ENCODE measurements at places on chromosomes 3 and 15. TPM values are rescaled to one million over a fixed set of nuclear protein-coding genes. Genes with fewer than 3 reads are reported as not detected.

DNA sequence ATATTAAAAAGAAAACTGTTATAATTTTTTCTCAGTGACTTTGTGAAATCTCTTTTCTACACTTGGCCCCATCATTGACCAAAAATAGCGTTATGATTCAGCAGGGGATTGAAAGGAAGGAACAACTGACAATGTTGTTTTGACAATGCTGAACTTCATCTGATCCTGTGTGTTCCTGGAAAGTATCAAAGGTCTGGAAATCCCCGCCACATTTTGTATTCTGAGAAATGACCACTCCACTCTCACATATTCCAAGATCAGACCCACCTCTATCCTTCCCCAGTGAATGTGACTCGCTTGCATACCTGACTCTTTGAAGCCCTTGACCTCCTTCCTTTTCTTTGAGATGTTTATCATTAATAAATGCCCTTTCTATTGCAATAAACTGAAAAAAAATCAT is 9.7 kb upstream of the RIOX2 start:
- no peak for DNase-seq

Gene GOLGA8R
- 5.2 TPM for total RNA-seq

Gene CLDN18
- not detected for total RNA-seq

DNA sequence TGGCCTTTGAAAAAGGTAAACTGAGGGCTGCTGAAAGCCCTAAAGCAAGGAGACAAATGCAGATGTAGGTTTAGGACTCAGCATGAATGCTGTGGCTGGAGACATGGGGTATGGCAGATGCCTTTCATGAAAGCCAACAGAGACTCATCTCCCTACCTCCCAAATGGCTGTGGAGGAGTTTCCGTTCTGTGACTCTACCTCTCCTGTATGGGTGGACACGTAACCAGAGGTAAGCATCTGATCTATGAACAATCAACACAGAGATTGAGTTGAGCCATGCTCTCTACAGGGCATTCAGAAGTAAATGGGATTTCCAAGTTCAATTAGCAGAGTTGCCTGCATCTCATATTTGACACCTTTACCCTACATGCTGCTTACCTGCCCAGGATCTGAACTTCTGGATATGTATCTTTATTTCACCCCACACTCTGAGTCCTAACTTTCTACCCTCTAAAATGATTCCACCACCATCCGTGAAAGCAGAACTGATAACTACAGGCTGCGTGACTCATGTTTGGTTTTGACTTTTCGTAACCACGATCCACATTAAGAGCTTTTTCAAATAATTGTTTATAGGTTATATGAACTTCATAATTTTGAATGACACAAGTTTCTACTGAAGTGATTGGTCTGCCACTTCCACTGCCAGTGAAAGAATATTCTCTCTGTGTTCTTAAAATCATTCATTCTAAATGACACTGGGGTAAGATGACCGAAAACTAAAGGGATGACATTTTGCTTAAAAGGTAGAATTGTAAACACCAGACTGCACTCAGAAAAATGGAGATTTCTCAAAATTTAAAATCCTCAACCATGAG is 1058.7 kb downstream of the FHIT start:
- DNase-seq, result no peak

Gene REC114
- 0.84 TPM for total RNA-seq

DNA sequence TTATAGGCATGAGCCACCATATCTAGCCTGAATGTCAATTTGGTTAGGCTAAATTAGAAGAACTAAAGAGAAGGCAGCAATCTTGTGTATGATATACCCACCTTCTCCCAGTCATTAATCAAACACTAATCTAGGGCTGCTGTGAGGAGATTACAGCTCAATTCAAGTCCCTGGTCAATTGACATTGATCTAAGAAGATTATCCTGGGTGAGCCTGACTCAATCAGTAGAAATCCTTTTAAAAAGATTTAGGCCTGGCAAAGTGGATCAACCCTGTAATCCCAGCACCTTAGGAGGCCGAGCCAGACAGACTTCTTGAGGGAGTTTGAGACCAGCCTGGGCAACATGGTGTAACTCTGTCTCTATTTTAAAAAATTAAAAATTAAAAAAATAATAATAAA is 2.5 kb upstream of the DNAH12 start:
- no peak for DNase-seq

- DNase-seq, result peak; percentile 43
These were observed 5.1 kb downstream of the ACAA1 start for GRCh38 chr3:38131621-38132369.

GRCh38 chr3:65170390-65171042 is 482.7 kb upstream of the ADAMTS9 start:
- peak; percentile 86 for DNase-seq

- no peak for DNase-seq
These were observed 192.5 kb downstream of the RSL24D1 start for GRCh38 chr15:55003965-55004873.

- no peak for DNase-seq
These were observed 37.6 kb upstream of the TRIM71 start for GRCh38 chr3:32780071-32780734.

- DNase-seq, result no peak
These were observed 208.4 kb downstream of the TNIK start for GRCh38 chr3:171251835-171252234.

Gene DUOX1
- total RNA-seq, result 0.50 TPM

- DNase-seq, result no peak
These were observed 44.5 kb upstream of the CCDC80 start for GRCh38 chr3:112685420-112685819.

GRCh38 chr3:8540456-8540855 is 38.8 kb downstream of the LMCD1 start:
- DNase-seq, result no peak

Gene ZPLD1
- not detected for total RNA-seq

Gene PIGZ
- total RNA-seq, result 2.8 TPM

GRCh38 chr15:97867870-97868269 is 92.6 kb upstream of the ARRDC4 start:
- peak; percentile 50 for DNase-seq

Gene GPR156
- 0.10 TPM for total RNA-seq

GRCh38 chr3:48716982-48717746 is at the start of gene IP6K2:
Gene IP6K2 (minus strand): TSS chr3:48717221. CDS start chr3:48695291, 21,930 bp downstream.
- peak; percentile 99 for DNase-seq

- no peak for DNase-seq
These were observed 168.8 kb downstream of the DCLK3 start for GRCh38 chr3:36595511-36595910.

Gene RPSA
- 372 TPM for total RNA-seq

DNA sequence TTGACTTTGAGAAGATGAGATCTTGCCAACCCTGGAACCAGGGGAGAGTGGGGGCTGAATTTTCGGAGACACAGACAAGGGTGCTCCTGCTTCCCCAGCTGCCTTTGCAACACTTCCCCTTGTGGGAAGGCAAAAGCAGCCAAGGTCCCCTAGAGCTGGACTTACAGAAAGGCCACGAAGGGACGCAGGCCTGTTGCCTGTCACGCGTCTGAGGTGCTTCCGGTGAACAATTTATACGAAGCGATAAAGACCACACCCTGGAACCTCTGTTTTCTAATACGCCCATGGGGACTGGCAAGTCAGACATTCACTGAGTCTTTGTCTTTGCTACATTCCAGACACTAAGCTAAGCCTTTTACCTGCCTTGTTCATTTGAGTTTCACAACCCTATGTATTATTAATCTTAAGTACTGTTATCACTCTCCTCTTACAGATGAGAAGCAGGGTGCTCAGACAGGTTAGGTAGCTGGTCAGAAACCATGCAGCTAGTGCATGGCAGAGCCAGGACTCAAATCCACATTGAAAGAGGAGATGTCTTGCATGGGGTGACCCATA is 13.2 kb downstream of the MEGF11 start:
- DNase-seq, result no peak

Gene SMCO1
- total RNA-seq, result 110 TPM

- DNase-seq, result no peak
These were observed 69.9 kb downstream of the OXNAD1 start for GRCh38 chr3:16334909-16335308.

Gene TGM5
- total RNA-seq, result not detected

DNA sequence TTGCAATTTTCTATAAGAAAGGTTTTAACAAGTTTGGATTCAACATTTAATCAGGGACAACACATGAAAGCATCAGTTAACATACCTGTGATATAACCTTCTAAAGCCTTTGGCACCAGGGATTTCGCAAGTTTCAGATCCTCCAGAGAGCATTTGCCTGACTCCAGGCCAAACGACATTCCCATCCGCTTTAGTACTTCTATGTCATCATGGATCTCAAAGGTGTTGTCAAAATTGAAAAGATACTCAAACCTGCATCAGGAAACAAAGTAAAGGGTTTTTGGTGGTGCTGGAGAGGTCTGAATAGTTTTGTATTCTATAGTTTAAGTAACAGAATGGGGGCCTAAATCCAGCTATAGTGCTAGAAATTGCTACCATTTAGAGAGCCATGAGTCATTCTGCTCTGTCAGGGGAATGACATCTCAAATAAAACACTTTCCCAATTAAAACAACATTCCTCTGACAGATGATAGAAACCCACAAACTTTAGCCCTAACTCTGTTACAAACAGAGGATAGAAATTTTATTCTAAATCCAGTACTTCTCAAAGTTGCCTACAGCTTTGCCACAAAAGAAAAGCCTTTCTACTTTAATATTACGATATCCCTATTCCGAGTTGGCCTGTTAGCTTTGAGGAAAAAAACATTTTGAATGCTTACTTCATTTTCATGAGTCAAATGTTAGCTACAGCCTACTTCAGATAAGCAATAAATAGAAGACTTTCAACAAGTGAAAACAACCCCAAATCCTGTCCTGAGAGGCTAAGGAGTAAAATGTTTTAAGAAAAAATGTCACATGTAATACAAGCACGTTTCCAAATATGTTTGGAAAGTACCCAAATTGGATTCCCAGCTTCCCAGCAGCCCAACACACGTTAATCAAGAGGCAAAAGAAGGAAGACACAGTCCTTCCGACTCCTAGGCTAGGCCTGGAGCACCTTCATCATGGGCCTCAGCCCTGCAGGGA is 83.4 kb downstream of the ATP1B3 start:
- DNase-seq, result no peak

Measured in left ventricle myocardium superior (tissue), 1 donor.